Muscle of leg (tissue), 16 donors: ENCODE measurements at places on chromosomes 1 and 21. TPM values are rescaled to one million over a fixed set of nuclear protein-coding genes. Genes with fewer than 3 reads are reported as not detected.

DUSP12 gene
- total RNA-seq = 32.3 TPM

DNA sequence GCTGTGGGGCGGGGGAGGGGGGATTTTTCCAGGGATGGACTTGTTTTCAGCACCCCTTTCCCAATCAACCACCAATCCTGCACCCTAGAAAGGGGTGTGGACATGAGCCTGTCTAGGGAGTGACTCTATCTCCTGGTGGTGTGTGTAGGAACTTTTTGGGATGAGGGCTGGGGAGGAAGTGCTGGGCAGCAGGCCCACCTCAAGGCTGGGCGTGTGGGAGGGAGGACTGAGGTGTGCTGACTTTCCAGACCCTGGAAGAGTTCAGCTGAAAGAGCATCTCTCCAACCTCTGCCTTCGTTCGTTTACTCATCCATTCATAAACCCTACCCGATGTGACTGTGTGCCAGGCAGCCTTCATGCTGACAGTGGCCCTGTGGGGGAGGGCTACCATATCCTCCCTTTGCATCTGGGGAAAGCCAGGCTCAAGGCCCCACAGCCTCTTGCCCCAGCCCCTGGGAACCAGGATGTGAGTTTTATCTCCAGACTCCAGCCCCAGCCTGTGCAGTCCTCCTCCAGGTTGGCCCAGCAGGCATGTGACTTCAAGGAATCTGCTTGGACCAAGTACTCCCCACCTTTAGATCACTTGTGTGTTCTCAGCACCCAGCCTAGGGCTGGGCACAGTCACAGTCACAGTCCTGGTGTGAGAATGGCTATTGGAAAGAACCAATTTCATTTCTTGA, 6.7 kb downstream of the KNCN start:
- H3K27ac ChIP-seq = no peak overlapping the region
- peaks cover 11% of the 10 kb centered on the region for H3K4me1 ChIP-seq
- H3K36me3 ChIP-seq = no peaks in the 10 kb centered on the region
- peaks cover 70% of the 10 kb centered on the region for H3K27me3 ChIP-seq
- no peak overlapping the region for H3K4me3 ChIP-seq
- DNase-seq = no peak

- H3K4me3 ChIP-seq = no peak overlapping the region
- DNase-seq = no peak
- H3K27ac ChIP-seq = no peak overlapping the region
- peaks cover 35% of the 10 kb centered on the region for H3K4me1 ChIP-seq
- no peaks in the 10 kb centered on the region for H3K27me3 ChIP-seq
Measured at GRCh38 chr21:41958886-41959563, 5.2 kb upstream of the C2CD2 start.

DNA sequence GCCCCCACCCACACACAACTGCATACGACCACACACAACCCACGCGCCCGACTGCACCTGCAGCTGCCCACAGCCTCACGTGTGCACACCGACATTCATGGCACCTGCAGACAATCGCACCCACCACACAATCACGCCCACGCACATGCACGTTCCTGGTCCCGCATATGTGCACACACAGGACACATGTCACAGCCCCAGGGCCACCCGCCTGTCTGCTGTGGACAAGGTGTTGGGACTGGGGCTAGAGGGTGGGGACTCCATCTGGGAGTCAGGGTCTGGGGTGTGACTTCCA, 56.4 kb downstream of the ARHGEF16 start:
- no peaks in the 10 kb centered on the region for H3K27me3 ChIP-seq
- H3K4me1 ChIP-seq = no peaks in the 10 kb centered on the region
- DNase-seq = no peak
- no peaks in the 10 kb centered on the region for H3K36me3 ChIP-seq

GRCh38 chr1:60136395-60136794, 62.8 kb upstream of the C1orf87 start:
- no peaks in the 10 kb centered on the region for H3K27me3 ChIP-seq
- no peaks in the 10 kb centered on the region for H3K36me3 ChIP-seq
- no peak overlapping the region for H3K27ac ChIP-seq

FAM167B gene
- 2.5 TPM for total RNA-seq

- peaks cover 33% of the 10 kb centered on the region for H3K4me1 ChIP-seq
- no peak overlapping the region for H3K27ac ChIP-seq
- H3K4me3 ChIP-seq = no peak overlapping the region
- peaks cover 4% of the 10 kb centered on the region for H3K36me3 ChIP-seq
- no peak for DNase-seq
- H3K27me3 ChIP-seq = peaks cover 18% of the 10 kb centered on the region
Measured at GRCh38 chr21:45256912-45257672, 30.6 kb downstream of the POFUT2 start.

MTARC1 gene
- 4.3 TPM for total RNA-seq

GRCh38 chr21:43809346-43809799, 20.0 kb downstream of the RRP1 start:
- no peaks in the 10 kb centered on the region for H3K27me3 ChIP-seq
- no peak for DNase-seq
- peaks cover 26% of the 10 kb centered on the region for H3K4me1 ChIP-seq
- no peak overlapping the region for H3K27ac ChIP-seq
- H3K36me3 ChIP-seq = peaks cover 4% of the 10 kb centered on the region

- H3K27me3 ChIP-seq = no peaks in the 10 kb centered on the region
- peak overlapping the region; percentile 48 for H3K27ac ChIP-seq
- DNase-seq = no peak
Measured at GRCh38 chr1:65469126-65469888, 48.8 kb downstream of the LEPR start.

GRCh38 chr1:243394601-243395464, 139.0 kb downstream of the SDCCAG8 start:
- no peak overlapping the region for H3K4me3 ChIP-seq
- no peak overlapping the region for H3K27ac ChIP-seq
- no peaks in the 10 kb centered on the region for H3K27me3 ChIP-seq
- DNase-seq = peak; percentile 16
- peaks cover 3% of the 10 kb centered on the region for H3K4me1 ChIP-seq

DNA sequence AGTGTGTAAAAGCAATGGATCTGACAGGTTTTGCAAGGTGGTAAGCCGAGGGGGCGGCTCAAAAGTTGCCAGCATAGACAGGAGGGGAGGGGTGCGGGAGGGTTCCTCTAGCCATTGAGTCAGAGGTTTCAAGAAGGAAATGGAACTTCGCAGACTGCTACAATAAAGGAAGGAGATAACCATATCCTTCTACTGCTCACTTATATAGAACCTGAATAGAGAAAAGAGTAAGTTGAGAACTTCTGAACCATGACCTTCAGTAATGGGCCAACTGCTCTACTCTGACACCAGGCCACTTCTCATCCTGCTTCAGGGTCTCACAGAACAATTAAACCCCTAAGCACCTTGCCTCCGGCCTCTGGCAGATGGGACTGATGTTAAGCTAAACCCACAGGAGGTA, 26.3 kb upstream of the BCAR3 start:
- no peak overlapping the region for H3K4me3 ChIP-seq
- no peak overlapping the region for H3K27ac ChIP-seq
- peaks cover 11% of the 10 kb centered on the region for H3K4me1 ChIP-seq
- no peaks in the 10 kb centered on the region for H3K36me3 ChIP-seq
- no peaks in the 10 kb centered on the region for H3K27me3 ChIP-seq

DNA sequence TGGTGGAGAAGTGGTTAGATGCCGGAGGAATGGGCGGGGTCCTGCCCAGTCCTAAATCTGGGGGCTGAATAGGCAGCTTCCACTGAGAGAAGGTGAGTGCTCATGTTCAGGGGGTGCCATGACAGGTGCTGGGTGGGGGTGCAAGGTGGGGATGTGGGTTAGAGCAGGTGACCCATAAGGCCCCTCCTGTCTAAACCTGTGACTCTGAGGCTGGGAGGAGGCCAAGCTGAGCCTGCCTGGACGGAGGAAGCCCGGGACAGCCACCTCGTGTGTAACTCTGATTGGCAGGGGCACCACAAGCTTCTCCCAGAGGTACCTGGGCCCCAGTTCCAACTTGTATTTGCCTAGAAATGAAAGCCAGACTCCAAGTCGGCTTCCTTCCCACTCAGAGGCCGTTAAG, 10.7 kb downstream of the GPR157 start:
- H3K27me3 ChIP-seq = no peaks in the 10 kb centered on the region
- H3K4me3 ChIP-seq = no peak overlapping the region
- no peak overlapping the region for H3K27ac ChIP-seq
- no peaks in the 10 kb centered on the region for H3K4me1 ChIP-seq

- H3K4me3 ChIP-seq = no peak overlapping the region
- no peak overlapping the region for H3K27ac ChIP-seq
- no peaks in the 10 kb centered on the region for H3K27me3 ChIP-seq
- H3K4me1 ChIP-seq = no peaks in the 10 kb centered on the region
Measured at GRCh38 chr1:76170513-76170912, 96.0 kb downstream of the ST6GALNAC3 start.

DNA sequence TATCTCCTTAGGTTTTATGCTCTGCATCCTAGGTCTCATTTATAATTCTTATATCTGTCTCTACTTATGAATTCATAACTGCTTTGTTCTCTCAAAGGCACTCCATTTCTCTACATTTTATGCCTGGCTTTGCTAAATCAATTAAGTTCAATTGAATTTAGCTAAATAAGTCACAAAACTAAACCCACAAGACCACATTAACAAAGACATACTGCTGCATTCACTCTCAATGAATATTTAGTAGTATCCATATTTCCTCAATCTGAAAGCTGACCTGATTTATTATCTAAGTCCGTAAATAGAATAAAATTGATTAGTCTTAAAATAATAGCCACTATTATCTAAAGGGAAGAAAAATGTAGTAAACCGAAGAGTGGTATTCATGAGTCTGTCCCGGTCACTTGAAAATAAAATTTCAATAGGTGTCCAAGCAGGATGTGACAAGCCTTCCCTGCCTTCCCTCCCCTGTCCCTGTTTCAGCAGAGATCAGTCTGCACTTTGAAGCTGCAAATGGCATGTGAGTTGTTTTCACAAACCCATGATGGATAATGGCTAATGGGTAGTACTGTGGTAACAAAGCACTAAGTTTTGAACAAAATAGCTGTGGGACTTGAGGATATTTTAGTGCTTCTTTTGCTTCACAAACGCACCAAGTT, 295.0 kb upstream of the NCAM2 start:
- H3K27ac ChIP-seq = no peak overlapping the region
- no peak overlapping the region for H3K4me3 ChIP-seq
- no peaks in the 10 kb centered on the region for H3K4me1 ChIP-seq

DNA sequence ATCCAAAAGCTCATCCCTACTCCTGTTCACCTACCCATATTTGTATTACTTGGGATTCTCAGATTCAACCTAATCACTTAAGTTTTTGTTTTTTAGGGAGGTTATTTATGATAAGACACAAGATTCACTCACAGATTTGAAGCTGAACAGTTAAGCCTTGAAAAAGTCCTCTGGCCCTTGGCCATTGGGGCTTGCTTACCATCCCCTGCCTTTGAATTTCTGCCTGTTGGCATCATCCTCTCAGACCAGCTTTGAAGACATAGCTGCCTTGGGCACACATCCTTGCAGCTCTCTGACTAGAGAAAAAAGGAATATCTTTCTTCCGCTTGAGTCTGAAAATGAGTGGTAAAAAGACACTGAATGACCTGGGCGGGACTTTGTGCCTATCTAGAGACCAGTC, 41.8 kb upstream of the RALGPS2 start:
- no peaks in the 10 kb centered on the region for H3K27me3 ChIP-seq
- no peak overlapping the region for H3K27ac ChIP-seq
- DNase-seq = no peak
- no peak overlapping the region for H3K4me3 ChIP-seq
- H3K4me1 ChIP-seq = no peaks in the 10 kb centered on the region
- no peaks in the 10 kb centered on the region for H3K36me3 ChIP-seq

DNA sequence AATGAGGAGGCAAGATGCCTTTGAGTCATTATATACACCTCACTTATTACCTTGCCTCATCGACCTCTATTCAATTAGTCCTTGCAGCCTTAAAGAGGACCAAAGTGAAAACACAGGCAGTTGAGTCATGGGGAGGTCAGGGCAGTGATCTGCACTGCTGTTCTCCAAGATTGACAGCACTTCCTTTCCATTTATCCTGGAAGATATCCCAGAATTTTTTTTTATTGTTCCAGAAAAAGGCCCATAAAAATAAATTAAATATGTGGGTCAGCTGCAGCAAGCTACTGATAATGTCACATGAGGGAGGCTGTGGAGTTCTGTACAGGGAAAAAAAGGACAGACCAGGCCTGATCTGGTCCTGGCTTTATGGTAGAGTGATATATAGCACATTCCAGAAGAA, 33.2 kb upstream of the CDC42BPA start:
- H3K36me3 ChIP-seq = no peaks in the 10 kb centered on the region
- peak; percentile 86 for DNase-seq
- peak overlapping the region; percentile 59 for H3K27ac ChIP-seq
- no peak overlapping the region for H3K4me3 ChIP-seq
- H3K4me1 ChIP-seq = peaks cover 5% of the 10 kb centered on the region
- no peaks in the 10 kb centered on the region for H3K27me3 ChIP-seq

ZSWIM5 gene
- 0.35 TPM for total RNA-seq

ITLN2 gene
- not detected for total RNA-seq

- peak overlapping the region; percentile 62 for H3K27ac ChIP-seq
- H3K27me3 ChIP-seq = no peaks in the 10 kb centered on the region
Measured at GRCh38 chr1:56357927-56358690, 221.3 kb downstream of the PLPP3 start.

KCND3 gene
- total RNA-seq = 0.84 TPM

GRCh38 chr21:17476006-17476405, 36.8 kb upstream of the CXADR start:
- no peak overlapping the region for H3K27ac ChIP-seq
- no peaks in the 10 kb centered on the region for H3K36me3 ChIP-seq
- no peaks in the 10 kb centered on the region for H3K4me1 ChIP-seq

UMODL1 gene
- total RNA-seq = 0.04 TPM

WNT3A gene
- not detected for total RNA-seq

TTC22 gene
- 0.09 TPM for total RNA-seq

NCAM2 gene
- total RNA-seq = 4.5 TPM

DNA sequence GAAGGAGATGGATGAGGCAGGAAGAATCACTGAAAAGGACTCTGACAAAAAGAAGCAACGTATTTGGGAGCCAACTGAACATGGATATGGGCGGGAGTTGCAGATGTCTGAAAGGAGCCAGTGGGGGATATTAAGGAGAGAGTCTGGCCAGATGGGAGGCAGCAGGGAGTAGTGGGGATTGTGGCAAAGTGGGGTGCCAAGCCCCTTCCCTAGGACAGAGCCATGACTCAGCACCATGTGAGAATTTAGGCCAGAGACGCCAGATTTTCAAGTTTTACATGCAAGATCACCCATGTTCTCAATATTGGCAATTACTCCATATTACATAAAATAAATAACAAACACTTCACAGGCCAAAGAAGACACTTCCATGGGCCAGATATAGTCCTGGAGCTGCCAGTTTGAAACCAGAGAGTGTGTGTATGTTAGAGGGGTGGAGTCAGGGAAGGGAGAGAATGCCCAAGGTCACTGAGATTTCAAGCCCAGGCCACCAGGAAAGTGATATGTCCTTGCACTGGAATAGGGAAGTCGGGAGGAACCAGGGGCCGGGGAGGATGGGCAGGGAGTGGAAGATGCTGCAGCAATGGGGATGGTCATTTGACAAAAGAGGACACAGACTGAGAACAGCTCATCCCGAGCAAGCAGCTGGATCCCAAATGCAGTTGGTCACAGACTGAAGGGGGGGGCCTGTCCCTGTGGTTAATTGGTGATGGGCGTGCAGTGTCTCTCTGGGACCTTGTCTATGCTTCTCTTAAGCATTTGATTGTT, 23.5 kb downstream of the TMEM51 start:
- no peak overlapping the region for H3K4me3 ChIP-seq
- peaks cover 29% of the 10 kb centered on the region for H3K4me1 ChIP-seq
- H3K27ac ChIP-seq = no peak overlapping the region
- H3K36me3 ChIP-seq = no peaks in the 10 kb centered on the region
- H3K27me3 ChIP-seq = no peaks in the 10 kb centered on the region

CFHR1 gene
- total RNA-seq = 0.53 TPM

PCNX2 gene
- total RNA-seq = 3.9 TPM

GRCh38 chr1:76425201-76426145, 350.9 kb downstream of the ST6GALNAC3 start:
- peak; percentile 80 for DNase-seq
- no peak overlapping the region for H3K4me3 ChIP-seq
- H3K27ac ChIP-seq = no peak overlapping the region
- H3K4me1 ChIP-seq = no peaks in the 10 kb centered on the region
- H3K36me3 ChIP-seq = no peaks in the 10 kb centered on the region
